ENCODE measurements at places on chromosomes 16 and 17.

DNA sequence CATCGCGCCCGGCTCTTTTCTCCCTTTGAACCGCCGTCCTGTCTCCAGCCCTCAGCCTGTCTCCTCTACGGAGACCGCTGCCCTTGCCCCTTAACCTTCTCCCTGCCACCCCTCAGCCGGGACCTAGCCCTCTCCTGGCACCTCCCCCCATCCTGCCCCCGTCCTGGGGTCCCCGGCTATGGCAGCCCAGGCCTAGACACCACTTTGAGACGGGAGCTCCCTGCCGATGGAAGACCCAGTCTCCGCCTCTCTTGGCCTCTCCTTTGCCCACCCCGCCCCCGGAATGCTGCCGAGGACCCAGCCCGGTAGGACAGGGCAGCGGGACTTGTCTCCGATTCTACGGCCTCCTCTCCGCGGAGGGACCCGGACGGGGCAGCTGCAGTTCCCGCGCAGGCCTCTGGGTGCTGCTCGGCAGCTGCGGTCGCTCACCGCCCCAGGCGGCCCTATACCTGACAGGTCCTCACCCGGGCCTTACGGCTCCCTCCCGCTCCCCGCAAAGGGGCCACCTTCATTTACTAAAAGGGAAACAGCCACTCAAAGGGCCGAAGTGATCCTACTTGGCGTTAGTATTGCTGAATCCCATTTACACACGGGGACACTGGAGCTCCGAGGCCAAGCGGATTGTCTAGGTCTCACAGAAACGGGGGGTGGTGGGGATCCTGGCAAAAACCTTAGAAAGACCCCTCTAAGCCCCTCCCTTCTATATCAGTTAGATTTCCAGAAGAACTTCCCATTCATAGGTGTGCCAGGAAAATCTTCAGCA is 32.6 kb upstream of the TAC4 start:
- DNase-seq, result peak; percentile 16

DNA sequence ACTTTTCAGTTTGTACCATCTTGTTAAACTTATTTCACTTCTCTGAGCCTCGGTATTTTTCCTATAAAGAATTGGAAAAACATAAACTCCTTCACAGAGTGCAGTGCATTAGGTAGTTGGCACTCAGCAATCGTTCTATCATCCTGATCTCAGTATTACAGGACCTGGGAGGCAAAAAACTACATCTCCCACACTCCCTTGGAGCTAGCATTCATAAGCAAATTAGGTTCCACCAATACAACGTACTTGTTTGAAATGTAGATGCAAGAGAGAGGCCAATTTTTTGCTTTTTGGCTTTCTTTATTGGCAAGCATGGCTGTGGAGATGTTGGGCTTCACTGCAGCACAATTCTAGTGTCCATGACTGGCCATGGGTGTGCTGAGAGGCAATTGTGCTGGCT is 285.2 kb downstream of the CA10 start:
- no peak for DNase-seq

DNA sequence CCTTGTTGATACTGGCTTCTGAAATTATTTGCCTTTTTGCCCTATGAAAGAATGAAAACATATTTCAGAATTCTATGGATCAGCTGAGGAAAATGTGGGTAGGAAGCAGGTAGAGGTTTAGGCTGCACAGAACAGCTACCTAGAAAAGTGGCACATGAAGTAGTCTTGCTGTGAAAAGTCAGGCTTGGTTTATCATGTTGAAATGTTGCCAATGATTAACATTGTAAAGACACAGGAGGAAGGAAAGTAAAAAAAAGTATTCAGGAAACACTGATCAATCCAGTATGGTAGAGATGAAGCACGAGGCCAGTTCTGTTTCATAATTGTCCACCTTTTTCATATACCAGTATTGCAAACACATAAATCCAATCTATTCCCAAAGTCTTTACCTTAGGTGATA is 29.9 kb downstream of the ABCA6 start:
- DNase-seq, result no peak

GRCh38 chr16:28937222-28937876 is 5.6 kb downstream of the CD19 start:
- no peak for DNase-seq

DNA sequence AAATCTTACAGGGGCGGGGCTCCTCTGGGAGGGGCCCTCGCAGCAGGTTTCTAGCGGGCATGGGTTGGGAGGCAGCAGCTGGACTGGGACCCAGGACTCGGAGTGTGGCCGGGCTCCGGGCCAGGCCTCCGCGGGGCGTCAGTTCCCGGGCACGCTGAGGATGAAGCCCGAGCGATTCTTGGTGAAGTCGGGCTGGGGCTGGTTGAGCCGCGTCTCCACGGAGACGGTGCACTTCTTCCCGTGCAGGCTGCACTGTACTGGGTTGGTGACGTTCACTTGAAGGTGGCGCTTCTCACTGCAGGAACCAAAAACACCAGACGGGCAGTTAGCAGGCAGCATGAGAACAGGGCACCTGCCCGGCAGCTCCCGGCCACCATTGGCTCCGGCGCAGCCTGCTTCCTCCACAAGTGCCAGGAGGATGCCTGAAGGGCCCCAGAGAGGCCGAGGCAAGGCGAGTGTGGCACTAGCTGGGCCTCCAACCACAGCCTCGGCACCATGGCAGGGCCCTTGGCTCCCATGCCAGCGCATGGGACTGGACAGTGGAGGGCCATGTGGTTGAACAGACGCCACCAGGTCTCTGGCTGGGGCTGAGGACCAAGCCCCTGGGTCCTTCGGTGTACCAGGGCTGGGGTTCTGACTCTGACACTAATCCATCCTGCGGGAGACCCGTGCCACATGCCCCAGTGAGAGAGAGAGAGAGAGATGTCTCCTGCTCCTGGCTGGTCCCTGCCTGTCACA is 8.0 kb downstream of the CDK5R1 start:
- no peak for DNase-seq

- DNase-seq, result peak; percentile 79
Observed at GRCh38 chr17:19248928-19249574, 11.9 kb downstream of the EPN2 start.

DNA sequence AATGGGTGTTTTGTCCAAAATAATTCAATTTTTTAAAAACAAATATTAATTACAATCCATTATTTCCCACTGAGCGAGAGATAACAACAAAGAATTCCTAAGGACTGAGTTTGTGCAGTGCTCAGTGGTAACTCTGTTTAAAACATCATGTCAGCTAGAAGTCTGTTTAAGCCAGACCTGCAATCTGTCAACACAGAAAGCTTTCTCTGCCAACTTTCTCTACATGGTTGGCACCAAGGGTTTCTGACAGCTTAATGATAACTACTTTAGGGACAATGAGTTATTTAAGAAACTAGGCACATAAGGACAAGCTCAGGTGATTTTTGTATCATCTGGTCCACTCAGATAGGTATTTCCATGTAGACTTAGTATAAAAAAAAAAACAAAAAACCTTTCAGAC is 81.8 kb downstream of the WDR59 start:
- no peak for DNase-seq
